ENCODE measurements at places on chromosomes 16 and 17. TPM values are rescaled to one million over a fixed set of nuclear protein-coding genes. Genes with fewer than 3 reads are reported as not detected.

The TK1 gene
- 23.3 TPM for total RNA-seq

The PIRT gene
- total RNA-seq, result not detected

The CETP gene
- total RNA-seq, result 27.1 TPM

The SMPD3 gene
- total RNA-seq, result not detected

The C1QTNF1 gene
- 7.3 TPM for total RNA-seq

The PERCC1 gene
- total RNA-seq, result not detected

Data from glomerular endothelial cell (primary cell).